Upper lobe of right lung (tissue), 1 donor: ENCODE measurements at places on chromosomes 12 and 14. TPM values are rescaled to one million over a fixed set of nuclear protein-coding genes. Genes with fewer than 3 reads are reported as not detected.
A peak's percentile ranks its signal among the peaks of the same experiment; 100 is the strongest.

ART4 gene
- 5.7 TPM for total RNA-seq

RNASE7 gene
- total RNA-seq = not detected

DNA sequence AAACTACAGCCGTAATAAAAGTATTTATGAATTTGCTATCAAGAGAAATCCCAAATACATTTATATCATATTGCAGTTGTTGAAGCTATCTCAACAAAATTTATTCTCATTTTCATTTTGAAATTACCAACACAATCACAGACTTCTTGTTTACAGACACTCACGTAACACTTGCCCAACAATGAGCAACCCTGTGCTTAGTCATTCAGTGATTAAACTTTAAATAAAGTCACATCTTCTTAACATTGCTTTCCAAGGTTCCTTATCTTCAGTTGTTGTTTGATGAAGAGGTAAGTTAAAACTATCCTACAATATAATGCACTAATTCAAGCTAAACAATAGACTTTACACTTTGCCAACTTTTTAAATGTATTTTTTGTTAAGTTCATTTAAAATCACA is 601.8 kb downstream of the SLC16A7 start:
- no peaks in the 10 kb centered on the region for H3K4me1 ChIP-seq
- no peaks in the 10 kb centered on the region for H3K27me3 ChIP-seq
- no peak overlapping the region for H3K27ac ChIP-seq
- H3K4me3 ChIP-seq = no peak overlapping the region

LYZ gene
- total RNA-seq = 1,056 TPM

MLXIP gene
- 57.4 TPM for total RNA-seq

- H3K27ac ChIP-seq = no peak overlapping the region
- no peak for DNase-seq
- H3K27me3 ChIP-seq = no peaks in the 10 kb centered on the region
- peaks cover 25% of the 10 kb centered on the region for H3K4me1 ChIP-seq
Measured at GRCh38 chr12:8698879-8699278, 1.1 kb downstream of the RIMKLB start.

MDM2 gene
- total RNA-seq = 198 TPM

DNA sequence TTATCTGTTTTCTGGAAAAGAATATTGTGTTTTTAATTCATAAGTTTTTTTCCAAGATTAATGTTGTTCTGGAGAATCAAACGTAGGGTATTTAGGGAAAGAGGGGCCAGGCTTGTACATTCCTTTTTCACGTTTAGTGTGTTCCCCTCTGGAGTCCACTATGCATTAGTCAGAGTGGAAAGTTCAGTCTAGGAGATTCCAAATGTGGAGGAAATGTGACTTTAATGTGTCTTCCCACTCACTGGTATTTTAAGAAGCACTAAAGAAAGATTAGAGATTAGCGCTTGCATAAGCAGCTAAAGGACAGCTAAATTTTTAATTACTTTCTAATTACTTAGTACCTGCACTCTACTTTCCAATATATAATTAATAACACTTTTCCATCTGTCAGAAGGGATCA is 4.4 kb upstream of the PDE6H start:
- no peak overlapping the region for H3K27ac ChIP-seq
- H3K4me1 ChIP-seq = no peaks in the 10 kb centered on the region
- H3K27me3 ChIP-seq = no peaks in the 10 kb centered on the region
- no peak overlapping the region for H3K4me3 ChIP-seq
- no peaks in the 10 kb centered on the region for H3K36me3 ChIP-seq

DNA sequence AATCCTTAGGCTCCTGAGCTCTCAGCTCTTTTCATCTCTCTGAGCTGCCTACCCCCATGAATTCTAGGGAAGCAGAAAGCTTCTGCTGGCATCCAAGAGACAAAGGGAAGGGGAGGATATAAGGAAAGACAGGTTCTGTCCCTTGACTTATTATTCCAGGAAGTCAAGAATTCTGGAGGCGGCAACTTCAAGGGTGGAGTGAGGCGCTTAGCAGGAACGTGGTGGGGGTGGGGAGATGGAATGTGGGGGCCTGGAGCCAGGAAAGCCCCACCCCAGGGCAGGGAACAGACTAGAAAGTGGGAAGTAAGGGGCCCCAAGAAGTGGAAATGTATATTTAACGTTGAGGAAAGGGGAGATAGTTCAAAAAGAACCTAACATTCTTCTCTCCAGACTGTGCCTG is 1.4 kb downstream of the CALCOCO1 start:
- peaks cover 41% of the 10 kb centered on the region for H3K36me3 ChIP-seq
- H3K4me3 ChIP-seq = peak overlapping the region; percentile 89
- H3K27ac ChIP-seq = peak overlapping the region; percentile 40
- no peaks in the 10 kb centered on the region for H3K27me3 ChIP-seq
- DNase-seq = peak; percentile 65
- H3K4me1 ChIP-seq = peaks cover 21% of the 10 kb centered on the region
